ENCODE measurements at places on chromosomes 1 and 21.

GRCh38 chr1:107141491-107142126 is 770 bp downstream of the NTNG1 start:
- DNase-seq: peak; percentile 10

- no peak for DNase-seq
Observed at GRCh38 chr1:18341291-18342069, 139.2 kb upstream of the KLHDC7A start.

DNA sequence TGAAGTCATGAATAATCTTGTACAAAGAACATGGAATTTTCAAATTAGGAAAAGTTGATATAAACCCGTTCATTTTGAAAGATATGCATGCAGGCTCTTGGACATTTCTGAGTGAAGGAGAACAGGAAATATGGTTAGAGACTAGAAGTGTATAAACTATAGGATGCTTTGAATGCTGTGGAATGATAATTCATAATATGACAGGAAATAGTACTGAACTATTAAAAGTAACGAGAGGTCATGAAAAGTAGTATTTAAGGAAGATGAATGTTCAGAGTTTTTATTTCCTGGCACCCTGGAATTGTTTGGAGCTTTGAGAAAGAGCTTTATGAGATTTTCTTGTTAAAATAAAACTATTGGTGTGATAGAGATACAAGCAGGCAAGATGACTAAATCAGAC is 18.7 kb upstream of the CRB1 start:
- no peak for DNase-seq

DNA sequence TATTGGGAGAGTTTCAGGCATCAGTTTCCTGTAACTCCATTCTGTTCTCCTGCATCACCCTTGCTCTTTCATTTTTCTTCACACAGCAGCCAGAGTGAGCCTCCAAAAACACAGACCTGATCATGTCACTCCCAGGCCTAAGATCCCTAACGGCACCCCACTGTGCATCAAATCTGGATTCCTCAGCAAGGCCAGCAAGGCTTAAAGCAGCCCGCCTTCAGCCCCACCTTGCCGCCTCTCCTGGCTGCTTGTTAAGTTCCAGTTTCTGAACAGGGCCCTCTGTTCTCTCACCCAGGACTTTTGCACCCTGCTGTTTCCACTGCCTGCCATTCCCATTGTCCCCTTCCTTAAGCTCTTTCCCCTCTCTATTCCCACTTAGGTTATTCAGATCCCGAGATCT is 29.3 kb downstream of the C1orf116 start:
- DNase-seq: no peak

- DNase-seq: no peak
Observed at GRCh38 chr1:57033222-57034001, 67.6 kb upstream of the C8B start.

DNA sequence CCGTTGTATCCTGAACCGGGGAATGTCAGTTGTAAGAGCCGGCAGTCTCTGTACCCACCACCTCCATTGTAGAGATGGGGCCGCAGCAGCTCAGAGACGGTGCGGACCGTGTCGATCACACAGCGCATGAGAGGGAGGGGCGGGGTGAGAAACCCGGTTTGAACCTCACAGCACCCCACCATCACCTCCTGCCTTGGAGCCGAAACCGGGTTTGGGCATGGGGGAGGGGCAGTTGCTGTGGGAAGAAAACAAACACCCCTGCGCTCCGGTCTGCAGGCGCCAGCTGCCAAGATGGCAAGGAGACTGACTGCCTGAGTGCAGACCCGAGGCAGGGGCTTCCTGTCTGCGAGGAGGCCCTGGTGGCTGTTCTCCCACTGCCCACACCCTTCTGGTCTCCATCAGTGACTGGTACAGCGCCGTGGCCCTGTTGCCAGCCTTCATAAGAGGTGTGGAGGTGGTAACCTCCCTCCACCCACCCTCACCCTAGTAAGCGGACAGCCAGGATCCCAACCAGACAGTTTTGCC is 69.2 kb upstream of the SSBP3 start:
- no peak for DNase-seq

DNA sequence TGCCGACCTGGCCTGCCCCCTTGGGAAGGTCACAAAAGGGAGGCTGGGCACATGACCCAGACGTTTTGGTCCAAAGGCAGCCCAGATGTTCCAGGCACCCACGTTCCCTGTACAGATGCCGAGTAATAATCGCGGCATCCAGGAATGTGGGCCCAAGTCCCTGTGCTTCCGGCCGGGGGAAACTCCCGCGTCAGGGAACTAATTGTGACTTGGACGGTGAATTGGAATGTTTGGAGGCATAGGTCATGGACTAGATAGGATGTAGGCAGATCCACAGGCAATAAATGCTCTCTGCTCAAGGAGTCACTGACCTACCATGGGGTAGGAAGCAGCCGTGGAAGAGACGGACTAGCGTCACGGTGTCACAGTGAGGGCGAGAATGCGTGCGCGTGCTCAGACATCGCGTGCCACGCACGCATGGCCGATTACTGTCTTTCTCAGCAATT is 178.4 kb downstream of the DUSP10 start:
- no peak for DNase-seq

DNA sequence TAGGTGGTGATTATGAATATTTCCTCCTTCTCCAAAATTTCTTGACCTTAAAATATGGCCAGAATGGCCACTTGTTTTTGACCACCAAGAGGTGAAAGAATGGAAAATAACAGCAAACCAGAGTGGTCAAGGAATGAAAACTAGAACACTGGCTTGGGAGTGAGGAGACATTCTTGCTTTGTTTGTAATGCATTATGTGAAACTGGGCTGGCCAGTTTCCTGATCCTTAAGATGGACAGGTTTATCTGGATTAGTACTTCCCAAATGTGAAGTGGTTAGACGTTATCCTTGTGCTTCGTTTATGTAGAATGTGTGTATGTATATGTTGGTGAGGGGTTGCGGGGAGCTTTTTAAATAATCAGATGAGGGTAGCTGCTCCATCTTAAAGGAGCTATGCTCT is 12.8 kb downstream of the PLA2G4A start:
- no peak for DNase-seq

- DNase-seq: no peak
Observed at GRCh38 chr1:232218955-232219865, 410.7 kb downstream of the SIPA1L2 start.

- DNase-seq: peak; percentile 10
Observed at GRCh38 chr1:41358131-41359021, 2.9 kb upstream of the FOXO6 start.

DNA sequence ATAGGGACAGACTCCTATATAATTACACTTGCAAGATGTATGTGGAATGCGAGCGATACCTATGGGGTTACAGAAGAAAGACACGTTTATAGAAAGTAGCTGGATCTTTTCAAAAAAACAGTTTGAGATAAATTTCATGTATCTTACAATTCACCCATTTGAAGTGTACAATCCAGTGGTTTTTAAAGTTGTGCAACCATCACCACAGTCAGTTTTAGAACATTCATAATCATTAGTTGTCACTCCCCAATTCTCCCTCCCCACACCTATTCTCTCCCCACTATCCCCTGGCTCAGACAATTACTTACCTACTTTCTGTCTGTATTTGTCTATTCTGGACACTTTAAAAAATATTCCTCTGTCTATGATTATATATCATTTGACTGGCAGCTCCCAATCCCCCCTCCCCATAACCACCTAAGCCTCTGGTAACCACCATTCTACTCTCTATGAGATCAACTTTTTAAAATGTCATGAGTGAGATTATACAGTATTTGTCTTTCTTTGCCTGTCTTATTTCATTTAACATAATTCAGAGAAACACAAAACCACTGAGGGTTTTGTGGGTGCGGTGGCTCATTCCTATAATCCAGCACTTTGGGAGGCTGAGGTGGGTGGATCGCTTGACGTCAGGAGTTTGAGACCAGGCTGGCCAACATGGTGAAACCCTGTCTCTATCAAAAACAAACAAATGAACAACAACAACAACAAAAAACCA is 39.1 kb downstream of the MRPS6 start:
- no peak for DNase-seq

- peak; percentile 64 for DNase-seq
Observed at GRCh38 chr1:155977690-155978324, 540 bp downstream of the ARHGEF2 start.

- no peak for DNase-seq
Observed at GRCh38 chr1:245710961-245711903, 556.4 kb downstream of the KIF26B start.

DNA sequence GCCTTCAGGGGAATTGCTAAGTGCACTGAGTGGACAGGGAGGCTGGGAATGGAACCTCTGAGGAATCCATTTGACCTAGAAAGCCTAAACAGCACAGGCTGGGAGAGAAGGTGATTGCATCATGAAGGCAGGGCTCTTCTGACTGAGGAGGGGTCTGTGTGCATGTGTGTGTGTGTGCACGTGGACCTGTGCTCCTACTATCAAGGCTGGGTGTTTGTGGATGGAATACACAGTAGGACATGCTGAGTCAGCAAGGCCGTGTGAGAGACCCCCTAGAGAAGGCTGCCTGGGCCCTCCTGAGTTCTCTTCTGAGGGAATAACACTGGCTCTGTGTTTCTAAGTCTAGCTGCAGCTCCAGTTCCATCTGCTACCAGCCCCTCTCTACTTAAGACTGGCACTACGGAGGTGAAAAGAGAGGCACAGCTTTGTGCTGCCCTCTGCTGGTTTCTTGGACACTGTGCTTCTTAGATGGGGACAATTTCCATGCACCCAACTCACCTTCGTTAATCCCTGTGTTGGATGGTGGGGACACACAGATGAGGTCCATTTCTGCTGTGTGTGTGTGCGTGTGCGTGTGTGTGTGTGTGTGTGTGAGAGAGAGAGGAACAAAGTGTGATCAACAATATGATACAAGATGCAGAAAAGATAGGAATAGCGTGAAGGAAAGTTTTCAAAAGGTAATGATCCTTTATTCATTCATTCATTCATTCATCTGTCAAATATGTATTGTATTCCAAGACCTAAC is 6.2 kb upstream of the EFCAB14 start:
- DNase-seq: peak; percentile 75

- no peak for DNase-seq
Observed at GRCh38 chr1:35857830-35858229, 25.2 kb upstream of the AGO1 start.

DNA sequence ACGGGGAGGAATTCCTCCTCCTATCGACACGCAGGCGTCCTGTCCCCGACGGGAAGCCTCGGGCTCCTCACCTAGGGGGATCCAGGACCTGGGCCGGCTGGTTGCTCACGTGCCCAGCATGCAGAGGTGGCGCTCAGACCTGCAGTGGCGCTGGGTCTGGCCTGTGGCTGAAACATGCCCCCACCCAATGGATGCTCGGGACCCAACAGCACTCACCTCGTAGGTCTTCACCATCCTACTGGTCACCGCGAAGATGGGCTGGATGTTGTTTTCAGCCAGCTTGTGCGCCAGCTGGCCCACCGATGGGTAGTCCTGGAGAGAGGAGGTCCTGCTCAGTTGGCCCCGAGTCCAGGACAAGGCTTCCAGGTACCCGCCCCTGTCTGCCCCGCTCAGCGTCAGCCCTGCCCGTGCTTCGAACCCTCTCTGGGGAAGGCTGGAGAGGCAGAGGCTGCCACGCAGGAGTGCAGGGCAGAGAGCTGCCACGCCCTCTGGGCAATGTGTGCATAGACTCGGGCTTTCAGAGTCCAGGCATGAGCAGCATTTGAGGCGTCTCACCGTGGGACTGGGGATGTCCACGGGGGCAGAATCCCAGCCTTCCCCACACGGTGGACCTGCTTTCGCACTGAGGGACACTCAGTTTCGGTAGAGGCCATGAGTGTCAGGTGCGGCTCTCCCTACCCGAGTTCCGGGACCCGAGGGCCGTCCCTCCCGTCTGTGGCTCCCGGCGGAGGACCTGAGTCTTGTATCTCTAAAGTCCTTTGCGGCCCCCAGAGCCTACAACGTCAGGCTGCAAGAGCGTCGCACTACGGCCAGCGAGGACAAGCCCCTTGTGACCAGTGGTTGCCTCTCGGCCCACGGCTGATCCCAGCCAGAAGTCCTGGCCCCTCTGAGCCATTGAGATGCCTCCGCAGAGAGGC is 21.6 kb downstream of the ITGB2 start:
- no peak for DNase-seq

DNA sequence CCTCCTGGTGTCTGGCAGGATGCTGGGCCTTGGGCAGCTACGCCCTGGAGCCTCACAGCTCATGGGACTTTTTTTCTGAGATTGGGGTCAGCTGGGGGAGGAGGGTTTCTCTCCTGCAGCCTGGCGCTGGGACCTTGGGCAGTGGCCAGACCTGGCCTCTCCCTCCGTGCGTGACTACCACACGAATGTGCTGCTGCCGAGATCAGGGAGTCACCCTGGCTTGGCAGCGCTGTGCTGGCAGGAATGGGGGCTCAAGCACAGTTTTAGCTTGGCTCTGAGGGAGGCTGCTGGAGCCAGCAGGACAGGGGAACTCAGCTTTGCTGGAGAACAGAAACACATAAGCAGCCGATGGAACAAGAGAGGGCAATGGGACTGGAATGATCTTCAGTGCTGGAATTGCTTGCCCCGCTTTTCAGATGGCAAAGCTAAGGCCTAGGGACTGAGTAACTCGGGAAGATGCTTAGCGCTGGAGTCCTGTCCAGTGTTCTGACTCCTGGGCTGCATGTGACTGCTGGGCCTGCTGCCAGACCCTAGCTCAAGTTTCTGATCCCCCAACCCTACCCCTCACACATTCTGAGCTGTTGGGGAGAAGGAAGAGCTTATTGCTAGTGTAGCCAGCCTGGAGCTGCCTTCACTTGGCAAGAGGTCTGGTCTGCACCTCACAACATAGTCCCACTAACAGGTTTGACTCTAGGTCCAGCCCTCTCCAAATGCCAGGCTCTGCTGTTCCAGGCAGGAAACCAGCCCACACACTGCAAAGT is 69.9 kb downstream of the NAV1 start:
- no peak for DNase-seq

- DNase-seq: no peak
Observed at GRCh38 chr1:234176000-234176399, 197.3 kb upstream of the COA6 start.

- no peak for DNase-seq
Observed at GRCh38 chr1:186195377-186195931, 179.6 kb downstream of the TPR start.
